ENCODE measurements at places on chromosomes 7 and 10. TPM values are rescaled to one million over a fixed set of nuclear protein-coding genes. Genes with fewer than 3 reads are reported as not detected.

The CUZD1 gene
- total RNA-seq, result 1.6 TPM

The NEUROD6 gene
- total RNA-seq, result 1.4 TPM

The MYH16 gene
- not detected for total RNA-seq

DNA sequence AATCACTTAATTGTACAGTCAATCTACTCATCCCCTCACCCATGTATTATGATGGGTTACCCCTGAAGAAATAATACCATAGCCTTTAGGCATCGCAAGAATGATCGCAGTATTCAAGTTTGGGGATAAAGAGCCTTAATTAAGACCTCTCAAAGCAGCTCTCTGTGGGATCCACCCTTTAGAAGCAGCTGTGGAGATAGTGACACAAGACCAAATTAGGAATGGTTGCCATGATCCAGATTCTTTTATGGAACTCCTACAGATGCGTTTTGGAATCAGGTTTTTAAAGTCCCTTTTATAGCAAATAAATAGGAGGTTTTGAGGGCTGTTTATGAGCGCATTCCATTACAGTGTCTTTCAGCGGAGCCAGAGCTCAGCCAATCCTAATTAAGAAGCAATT is 12.2 kb downstream of the TES start:
- no peak for DNase-seq

DNA sequence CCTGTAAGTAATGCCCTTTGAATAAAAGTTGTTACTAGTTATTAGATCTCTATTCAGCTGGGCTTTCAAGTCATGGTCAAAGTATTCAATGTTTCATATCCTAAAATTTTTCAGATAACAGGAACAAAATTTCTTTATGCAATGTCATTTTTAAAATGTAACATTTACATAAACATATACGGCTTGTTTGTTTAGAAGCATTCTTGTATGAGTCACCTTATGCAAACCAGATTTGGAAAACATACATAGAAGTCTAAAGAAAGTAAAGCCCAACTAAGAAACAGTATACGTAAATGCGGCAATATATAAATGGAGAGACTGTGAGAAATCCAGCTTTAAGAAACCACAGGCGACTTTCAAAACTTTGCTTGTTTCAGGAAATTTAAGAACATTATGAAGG is 10.5 kb downstream of the TMEM168 start:
- DNase-seq, result no peak

- no peak for DNase-seq
Observed at GRCh38 chr10:8235253-8236027, 181.0 kb downstream of the GATA3 start.

- no peak for DNase-seq
Observed at GRCh38 chr10:101550965-101551364, 37.1 kb downstream of the POLL start.

GRCh38 chr7:44889086-44889781 is 3.9 kb upstream of the PURB start:
- DNase-seq, result no peak

DNA sequence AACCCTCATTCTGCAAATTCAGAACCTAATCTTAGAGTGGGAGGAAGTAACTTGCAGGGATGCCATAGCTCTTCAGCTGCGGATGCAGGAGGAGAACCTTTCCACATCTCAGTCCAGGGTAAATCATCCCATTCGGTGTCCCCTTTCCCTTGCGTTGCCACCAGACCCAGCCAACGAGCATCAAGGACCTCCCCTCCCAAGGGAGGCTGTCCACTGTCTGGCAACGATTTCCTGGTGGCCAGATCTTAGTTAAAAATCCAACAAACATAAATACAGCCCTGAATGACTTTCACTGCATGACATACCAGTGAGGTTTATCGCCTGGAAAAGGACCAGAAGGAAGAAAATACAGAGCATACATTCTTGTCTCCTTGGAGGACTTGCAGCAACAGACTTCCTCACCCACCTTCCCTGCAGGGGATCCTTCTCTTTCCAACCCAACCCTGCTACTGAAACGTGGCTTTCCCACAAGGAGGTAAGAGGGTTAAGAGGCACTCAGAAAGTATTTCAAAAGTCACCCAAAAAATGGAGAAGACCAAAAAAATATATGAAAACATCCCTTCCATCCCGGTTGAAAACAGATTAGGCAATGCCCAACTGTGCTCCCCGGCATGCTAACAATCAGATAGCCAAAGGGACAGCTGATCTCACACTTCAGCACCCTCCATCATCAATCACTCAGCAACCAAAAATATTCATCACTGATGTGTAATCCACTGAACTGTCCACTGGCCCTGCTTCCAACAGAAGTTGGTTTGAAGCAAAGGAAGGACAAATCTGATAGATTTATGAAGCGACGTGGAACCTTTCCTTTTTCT is 206.6 kb downstream of the TNS3 start:
- DNase-seq, result no peak

Measured in dorsolateral prefrontal cortex (tissue), 122 donors.